Stimulated activated CD4-positive, alpha-beta T cell treated with anti-CD3 and anti-CD28 coated beads, Interleukin-4, amount 100 ng/mL, for 1 hour (primary cell): ENCODE measurements at places on chromosomes 7 and 10.

DNA sequence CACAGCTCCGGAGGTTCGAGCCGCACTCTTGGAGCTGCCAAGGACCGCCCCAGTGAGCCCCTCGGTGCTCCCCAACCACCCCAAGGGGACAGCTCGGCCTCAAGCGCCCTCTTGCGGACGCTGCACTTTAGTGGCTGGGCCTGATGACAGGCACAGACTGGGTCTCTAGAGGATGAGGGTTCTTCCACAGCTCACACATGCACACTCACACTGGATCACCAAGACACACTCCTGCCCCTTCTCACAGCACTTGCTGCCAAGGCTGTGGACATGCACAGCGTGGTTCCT lies 2.1 kb downstream of the RET start:
- DNase-seq, result peak; percentile 24

DNA sequence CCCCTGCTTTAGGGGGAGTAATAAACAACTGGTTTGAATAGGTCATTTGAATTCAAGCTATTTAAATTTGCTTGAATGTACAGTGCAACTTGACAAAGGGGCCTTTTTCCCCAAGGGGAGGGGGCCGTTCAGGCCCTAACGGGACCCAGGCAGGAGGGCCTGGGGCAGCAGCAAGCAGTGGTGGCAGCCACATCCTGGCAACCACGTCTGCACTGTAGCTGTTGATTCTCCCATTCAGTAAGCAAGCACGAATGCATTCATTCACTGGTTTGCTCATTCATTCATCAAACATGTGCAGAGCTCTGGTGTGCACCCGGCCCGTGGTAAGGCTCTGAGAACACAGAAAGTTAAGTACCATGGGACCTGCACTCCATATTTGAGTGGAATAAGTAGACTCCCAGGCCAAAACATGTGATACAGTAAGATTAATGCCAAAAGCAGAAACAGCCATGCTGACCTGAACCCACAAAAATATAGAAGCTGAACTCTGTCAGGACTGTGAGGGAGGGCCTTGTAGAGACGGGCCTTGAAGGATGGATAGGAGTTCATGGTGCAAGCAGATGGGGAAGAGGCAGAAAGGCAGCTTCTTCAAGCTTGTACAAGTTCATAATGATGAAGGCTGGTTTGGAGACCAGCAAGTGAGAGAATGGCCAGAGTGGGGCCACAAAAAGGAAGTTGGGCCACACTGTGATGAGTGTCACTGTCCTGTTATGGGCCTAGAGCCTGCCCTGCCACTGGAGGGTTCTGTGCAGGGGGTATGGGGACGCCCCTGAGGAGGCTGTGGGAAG lies 29.3 kb upstream of the C10orf53 start:
- DNase-seq, result no peak

- DNase-seq, result no peak
Measured at GRCh38 chr7:155807789-155808548, 4.3 kb downstream of the SHH start.

DNA sequence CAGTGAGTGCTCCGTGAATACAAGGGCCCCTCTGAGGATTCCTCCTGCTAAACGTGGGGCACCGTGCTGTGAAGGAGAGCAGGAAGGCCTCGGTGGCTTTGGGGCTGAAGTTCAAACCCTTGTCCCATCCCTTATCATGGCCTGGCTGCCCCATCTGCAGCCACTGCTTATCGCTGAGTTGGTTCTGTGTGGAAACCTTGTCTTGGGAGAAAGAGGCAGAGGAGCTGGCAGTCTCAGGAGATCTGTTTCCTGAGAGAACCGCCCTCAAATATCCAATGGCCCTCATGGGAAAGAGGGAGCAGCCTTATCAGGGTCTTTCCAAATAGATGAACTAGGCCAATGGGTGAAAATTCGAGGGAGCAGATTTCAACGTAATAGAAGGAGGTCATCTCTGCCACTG lies 52.0 kb upstream of the NRF1 start:
- DNase-seq, result no peak

DNA sequence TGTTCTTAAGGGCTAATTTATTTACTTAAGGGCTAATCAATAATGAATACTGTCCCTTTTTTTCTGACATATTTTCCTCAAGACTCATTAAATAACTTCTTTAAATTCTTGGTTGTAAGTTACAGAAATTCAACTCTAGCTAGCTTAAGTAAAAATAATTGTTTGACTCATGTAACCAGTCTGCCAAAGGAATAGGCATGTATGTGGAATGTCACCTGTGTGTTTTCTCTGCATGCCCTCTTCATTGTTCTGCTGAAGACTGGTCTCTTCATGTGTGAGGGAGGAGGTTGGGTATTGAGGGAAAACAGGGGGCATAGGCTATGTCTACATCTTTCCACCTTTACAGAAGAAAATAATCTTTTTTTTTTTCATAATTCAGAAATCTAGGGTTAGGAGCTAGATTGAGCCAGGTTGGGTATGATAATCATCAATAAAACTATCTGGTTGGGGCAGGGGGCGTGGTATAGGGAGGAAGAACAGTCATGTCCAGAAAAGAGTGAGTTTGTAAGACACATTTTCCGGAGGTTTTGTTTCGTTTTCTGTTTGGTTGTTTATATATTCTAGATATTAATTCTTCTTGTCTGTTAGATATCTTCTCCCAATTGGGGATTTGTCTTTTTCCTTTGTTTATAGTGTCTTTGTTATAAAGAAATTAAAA lies 37.9 kb downstream of the EXOC4 start:
- no peak for DNase-seq

DNA sequence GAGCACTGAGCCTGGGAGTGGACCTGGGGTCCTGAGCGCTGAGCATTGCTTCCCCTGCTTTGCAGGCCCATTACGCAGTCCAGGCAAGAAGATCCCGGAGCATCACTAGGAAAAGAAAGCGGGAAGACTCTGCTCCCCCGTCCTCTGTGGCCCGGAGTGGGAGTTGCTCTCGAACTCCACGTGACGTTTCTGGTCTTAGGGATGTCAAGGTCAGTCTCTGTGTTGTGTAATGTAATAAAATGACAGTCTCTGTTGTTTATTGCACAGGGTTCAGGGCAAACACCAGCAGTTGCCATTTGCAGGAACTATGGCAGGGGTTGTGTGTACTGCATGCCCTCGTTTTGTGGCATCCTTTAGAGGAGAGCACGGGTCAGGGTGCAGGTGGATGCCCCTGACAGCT lies 10.0 kb downstream of the IDI2 start:
- DNase-seq, result no peak
